ENCODE measurements at places on chromosomes 13 and 19.

DNA sequence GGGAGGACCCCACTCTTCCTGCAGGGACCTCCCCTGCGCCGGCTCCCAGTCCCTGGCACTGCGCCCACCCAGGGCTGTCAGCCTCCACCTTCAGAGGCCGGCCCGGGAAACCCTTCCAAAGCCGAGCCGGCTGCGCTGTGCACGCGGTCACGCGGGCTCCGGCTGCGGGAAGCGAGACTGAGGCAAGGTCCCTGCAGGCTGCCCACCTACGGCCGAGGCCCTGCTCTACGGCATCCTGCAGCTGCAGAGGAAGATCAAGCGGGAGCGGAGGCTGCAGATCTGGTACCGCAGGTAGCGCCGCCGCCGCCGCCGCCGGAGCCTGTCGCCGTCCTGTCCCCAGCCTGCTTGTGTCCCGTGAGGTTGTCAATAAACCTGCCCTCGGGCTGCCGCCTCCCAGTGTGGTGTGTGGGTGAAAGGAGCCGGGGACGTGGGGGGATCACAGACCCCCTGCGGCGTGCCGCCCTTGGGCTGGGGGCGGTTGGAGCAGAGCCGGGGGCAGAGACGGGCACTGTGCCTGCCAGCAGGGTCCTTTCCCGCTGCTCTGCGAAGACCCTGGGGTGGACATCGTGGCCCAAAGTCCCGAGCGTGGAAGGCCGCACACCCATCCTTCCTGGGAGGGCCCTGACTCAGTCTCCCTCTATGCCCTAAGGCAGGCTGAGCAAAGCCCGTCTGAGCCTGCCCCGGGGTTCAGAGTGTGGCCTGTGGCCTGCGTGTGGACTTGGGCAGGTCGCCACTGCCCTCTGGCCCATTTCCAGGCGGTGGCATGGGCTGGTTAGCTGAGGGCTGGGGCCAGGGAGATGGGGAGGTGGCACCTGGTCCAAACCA, 5.9 kb downstream of the GAMT start:
- DNase-seq, result no peak

DNA sequence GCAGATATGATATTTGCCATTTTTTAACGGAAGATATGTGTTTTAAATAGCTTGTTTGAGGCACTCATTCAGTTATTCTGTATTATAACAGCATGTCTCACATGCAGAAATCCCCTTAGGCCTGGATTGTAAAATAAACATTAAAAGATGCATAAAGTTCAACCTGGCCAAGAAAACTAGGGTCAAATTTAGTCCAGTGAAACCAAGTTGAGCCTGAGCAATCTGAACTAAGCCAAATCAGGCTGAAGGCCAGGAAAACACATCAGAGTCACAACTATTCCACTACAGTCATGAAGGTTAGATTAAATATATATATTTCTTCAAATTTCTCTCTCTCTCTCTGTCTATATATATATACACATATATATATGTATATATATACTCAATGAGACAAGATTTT, 504.8 kb downstream of the SLITRK1 start:
- DNase-seq, result no peak

DNA sequence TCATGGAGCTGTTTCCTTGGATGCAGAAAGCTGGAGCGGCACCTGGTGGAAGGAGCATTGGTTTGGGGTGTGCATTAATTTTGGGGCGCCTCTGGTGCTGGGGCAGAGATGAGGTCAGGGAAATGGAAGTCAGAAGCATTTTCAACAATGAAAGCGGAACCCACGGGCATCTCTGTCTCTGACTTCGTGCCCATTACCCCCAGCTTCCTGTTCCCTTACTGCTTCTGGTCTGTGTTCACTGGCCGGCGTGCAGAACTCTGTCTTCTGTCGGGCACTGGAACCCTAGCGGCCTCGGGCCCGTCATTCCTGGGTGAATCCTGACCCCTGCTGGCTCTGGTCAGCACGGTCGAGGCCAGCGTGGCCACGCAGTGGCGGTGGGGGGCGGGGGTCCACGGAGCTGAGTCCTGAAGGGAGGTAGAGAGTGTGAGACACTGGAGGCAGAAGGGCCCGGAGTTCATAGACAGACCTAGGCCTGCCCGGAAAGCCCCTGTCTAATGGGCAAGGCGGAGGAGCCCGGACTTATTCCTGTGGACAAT, 7.9 kb upstream of the LINGO3 start:
- peak; percentile 47 for DNase-seq

- DNase-seq, result no peak
Observed at GRCh38 chr13:27625839-27626238, 4.1 kb downstream of the POLR1D start.
